ENCODE measurements at places on chromosomes 13 and 19.

- DNase-seq: no peak
- no peak overlapping the region for H3K4me3 ChIP-seq
- no peak overlapping the region for H3K27ac ChIP-seq
- no peaks in the 10 kb centered on the region for H3K27me3 ChIP-seq
- no peaks in the 10 kb centered on the region for H3K36me3 ChIP-seq
These were observed 13.3 kb downstream of the ZC3H4 start for GRCh38 chr19:47100290-47100689.

DNA sequence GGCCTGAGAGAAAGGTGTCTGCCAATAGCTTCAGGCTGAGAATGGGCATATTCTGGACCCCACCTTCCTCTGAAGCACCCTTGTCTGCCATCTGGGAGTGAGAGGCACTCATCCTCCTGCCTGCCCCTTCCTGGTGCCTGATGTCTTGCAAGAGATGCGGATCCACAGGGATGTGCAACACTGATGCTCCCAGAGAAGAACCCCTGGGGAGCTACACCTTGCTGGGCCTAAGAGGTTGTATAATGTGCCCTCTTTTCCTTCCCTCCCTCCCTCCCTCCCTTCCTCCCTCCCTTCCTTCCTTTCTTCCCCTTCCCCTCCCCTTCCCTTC is 34.6 kb downstream of the ADPRHL1 start:
- H3K36me3 ChIP-seq: no peaks in the 10 kb centered on the region
- H3K4me3 ChIP-seq: no peak overlapping the region
- peaks cover 3% of the 10 kb centered on the region for H3K4me1 ChIP-seq
- no peak for DNase-seq

DNA sequence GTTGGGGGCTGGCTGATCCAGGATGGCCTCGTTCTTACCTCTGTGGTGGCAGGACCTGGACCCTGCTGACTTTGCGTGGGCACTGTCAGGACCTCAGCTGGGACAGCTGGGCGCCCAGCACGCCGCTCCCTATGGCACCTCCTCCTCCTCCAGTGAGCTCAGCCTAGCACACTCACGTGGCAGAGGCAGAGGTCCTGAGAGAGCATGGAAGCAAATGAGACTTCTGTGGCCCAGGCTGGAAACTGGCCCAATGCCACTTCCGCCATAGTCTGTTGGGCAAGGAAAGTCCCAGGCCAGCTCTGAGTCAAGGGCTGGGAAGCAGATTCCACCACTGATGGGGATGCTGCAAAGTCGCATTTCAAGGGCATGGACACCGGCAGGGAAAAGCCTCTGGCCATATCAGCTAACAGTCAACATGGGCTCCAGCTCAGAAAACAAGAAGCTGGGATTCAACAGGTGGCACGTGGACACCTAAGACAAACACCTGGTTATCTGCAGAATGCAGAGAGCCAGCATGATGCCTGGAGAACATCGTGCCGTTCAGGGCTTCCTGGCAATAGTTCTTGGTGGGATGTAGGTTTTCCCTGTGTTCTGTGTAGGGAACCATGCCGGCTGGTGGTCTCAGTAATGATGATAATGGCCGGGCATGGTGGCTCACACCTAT is 16.7 kb downstream of the MYBPC2 start:
- no peaks in the 10 kb centered on the region for H3K27me3 ChIP-seq
- H3K36me3 ChIP-seq: no peaks in the 10 kb centered on the region
- no peaks in the 10 kb centered on the region for H3K4me1 ChIP-seq

GRCh38 chr19:7140137-7140536 is 70.6 kb downstream of the ZNF557 start:
- H3K36me3 ChIP-seq: no peaks in the 10 kb centered on the region
- no peak for DNase-seq
- no peak overlapping the region for H3K27ac ChIP-seq
- no peak overlapping the region for H3K4me3 ChIP-seq

DNA sequence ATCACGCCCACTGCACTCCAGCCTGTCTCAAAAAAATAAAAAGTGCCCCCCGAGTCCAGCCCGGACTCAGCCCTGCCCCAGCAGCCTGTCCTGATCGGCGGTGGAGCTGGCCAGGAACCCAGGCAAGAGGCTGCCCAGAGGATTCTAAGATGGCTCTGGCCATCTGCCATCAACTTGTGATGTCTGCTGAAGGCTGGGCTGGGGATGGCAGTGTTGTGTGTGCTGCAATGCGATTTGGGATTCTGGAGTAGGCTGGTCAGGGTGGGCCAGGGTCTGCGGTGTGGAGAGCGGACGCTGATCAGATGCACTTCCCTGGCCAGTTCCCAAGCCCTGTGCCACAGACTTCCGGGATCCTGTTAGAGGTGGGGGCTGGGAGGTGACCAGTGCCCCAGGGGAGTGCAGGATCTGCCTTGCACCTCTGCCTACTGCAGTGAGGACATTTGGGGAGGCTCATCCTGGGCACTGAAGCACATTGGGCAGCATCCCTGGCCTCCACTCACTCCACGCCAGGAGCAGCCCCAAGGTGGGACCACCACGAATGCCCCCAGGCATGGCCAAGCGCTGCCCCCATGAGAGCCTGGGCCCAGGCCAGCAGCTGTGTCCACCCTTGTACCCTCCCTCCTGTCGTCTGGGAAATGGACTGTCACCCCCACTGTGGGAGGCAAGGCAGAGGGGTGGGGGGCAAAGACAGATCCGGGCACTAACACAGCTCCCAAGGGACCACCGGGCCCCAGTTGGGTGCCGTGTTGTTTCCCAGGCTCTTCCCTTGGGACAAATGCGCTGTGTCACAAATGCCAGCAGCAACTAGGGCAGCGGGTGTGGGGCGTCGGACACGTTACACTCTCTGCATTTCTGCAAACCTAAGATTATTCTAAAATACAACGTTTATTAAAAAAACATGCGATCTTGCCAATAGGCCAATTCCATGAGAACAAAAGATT is 3.4 kb upstream of the TBXA2R start:
- no peaks in the 10 kb centered on the region for H3K36me3 ChIP-seq
- no peak for DNase-seq
- no peaks in the 10 kb centered on the region for H3K27me3 ChIP-seq
- no peak overlapping the region for H3K4me3 ChIP-seq
- H3K4me1 ChIP-seq: peaks cover 11% of the 10 kb centered on the region

GRCh38 chr13:102487330-102487729 is 85.5 kb upstream of the FGF14 start:
- no peak overlapping the region for H3K4me3 ChIP-seq
- DNase-seq: no peak
- no peaks in the 10 kb centered on the region for H3K36me3 ChIP-seq
- H3K4me1 ChIP-seq: no peaks in the 10 kb centered on the region

DNA sequence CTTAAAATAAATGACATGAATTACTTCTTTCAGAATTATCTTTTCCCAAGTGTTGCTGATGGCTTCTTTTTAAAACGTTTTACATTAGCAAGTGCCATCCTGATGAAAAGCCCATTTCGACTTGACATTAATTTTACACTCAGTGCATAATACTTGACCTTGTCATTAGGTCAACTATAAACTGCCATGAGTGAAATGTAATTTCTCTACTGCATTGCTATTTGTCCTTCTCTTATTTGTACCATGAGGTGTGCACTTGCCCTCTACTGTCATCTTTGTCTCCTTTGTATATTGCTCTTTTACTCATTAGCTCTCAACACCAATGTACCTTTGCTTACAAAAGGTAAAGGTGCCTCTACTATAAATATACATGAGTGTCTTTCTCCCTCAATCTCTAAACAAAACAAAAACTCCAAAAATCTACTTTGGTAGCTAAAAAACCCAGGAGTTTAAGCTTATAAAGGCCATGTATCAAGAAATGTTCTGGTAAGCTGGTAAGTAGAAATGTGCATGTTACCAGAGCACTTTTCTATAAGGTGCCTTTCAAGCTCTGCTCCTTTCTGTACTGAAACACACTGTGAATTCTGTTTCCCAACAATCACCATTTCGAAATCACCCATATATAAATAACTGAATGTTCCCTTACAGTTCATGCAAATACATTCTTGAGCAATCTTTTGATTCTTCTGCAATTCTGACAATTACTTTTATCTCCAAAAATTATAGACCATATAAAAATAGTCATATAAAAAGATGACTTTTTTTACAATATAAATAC is 351.4 kb downstream of the SLITRK5 start:
- no peak overlapping the region for H3K4me3 ChIP-seq
- no peaks in the 10 kb centered on the region for H3K27me3 ChIP-seq
- no peaks in the 10 kb centered on the region for H3K4me1 ChIP-seq
- H3K36me3 ChIP-seq: no peaks in the 10 kb centered on the region

DNA sequence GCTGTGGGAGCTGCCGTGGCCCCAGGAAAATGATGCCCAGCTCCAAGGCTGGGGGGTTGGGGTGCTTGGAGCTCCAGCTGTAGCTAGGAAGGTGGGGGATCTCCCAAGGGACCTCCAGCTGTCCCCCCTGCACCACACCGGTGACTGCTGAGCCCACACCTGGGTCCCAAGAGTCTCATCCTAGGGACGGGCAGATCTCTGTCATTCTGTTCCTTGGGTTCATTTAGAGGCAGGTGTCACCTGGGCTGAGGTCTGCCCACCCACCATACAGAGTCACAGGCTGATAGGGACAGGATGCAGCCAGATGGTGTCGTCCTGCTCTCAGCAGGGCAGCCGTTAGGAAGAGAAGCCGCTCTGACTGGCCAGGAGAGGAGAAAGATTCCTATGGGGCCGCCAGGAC is 5.3 kb downstream of the F2RL3 start:
- H3K27me3 ChIP-seq: no peaks in the 10 kb centered on the region
- H3K36me3 ChIP-seq: no peaks in the 10 kb centered on the region
- no peak overlapping the region for H3K4me3 ChIP-seq
- peaks cover 5% of the 10 kb centered on the region for H3K4me1 ChIP-seq
- H3K27ac ChIP-seq: no peak overlapping the region

DNA sequence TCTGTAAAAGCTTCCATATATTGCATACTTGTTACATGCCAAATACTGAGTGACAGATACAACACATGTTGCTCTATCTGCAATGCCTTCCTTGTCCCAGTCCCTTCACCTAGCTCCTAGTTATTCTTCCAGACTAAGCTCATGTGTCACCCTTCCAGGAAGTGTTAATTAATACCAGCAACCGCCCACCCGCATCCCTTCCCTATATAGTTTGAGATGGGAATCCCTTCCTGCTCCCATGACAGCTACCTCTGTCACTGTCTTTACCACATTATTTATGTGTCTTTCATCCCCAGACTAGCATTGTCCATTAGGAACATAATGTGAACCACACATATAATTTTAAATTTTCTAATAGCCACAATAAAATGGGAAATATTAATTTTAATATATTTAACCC is 49.5 kb upstream of the FRY start:
- no peak overlapping the region for H3K4me3 ChIP-seq
- no peak overlapping the region for H3K27ac ChIP-seq
- H3K4me1 ChIP-seq: no peaks in the 10 kb centered on the region
- DNase-seq: no peak

- DNase-seq: no peak
- H3K27ac ChIP-seq: no peak overlapping the region
- H3K4me1 ChIP-seq: no peaks in the 10 kb centered on the region
- no peaks in the 10 kb centered on the region for H3K36me3 ChIP-seq
- no peak overlapping the region for H3K4me3 ChIP-seq
These were observed 51.5 kb upstream of the HTR2A start for GRCh38 chr13:46948338-46948737.

- no peak overlapping the region for H3K4me3 ChIP-seq
- H3K36me3 ChIP-seq: no peaks in the 10 kb centered on the region
- H3K27me3 ChIP-seq: no peaks in the 10 kb centered on the region
- H3K4me1 ChIP-seq: no peaks in the 10 kb centered on the region
- no peak overlapping the region for H3K27ac ChIP-seq
These were observed 4.8 kb upstream of the DACH1 start for GRCh38 chr13:71871844-71872243.

GRCh38 chr13:63110466-63110865 is 1694.8 kb upstream of the PCDH20 start:
- no peaks in the 10 kb centered on the region for H3K4me1 ChIP-seq
- no peak for DNase-seq
- H3K36me3 ChIP-seq: no peaks in the 10 kb centered on the region
- H3K27me3 ChIP-seq: no peaks in the 10 kb centered on the region
- no peak overlapping the region for H3K4me3 ChIP-seq
